ENCODE measurements at places on chromosomes 5 and 9.

DNA sequence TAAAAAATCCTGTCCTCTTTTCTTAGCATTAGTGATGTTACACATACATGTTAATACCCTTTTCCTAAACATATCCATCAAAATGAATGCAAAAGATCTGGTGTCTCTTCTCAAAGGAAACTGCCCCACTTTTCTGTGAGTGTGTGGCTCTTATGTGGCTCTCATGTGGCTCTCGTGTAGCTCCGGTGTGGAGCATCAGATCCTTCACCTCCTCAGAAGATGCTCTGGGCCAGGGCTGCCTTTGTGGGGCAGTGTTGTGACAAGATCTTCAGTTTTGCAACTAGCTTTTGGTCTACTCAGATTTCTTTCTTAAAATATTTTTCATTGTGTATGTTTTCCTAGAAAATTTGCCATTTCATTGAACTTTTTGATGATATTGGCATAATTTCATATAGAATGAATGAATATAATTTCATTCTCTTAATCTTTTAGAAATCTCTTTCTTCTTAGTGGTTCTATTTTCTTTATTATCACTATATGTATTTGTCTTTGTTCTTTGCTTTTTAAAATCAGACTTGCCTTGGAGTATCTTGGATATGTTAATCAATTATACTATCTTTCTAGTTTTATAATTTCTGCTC is 19.4 kb downstream of the GARNL3 start:
- no peak for DNase-seq

GRCh38 chr9:87300915-87301314 is 196.8 kb upstream of the DAPK1 start:
- no peak for DNase-seq

DNA sequence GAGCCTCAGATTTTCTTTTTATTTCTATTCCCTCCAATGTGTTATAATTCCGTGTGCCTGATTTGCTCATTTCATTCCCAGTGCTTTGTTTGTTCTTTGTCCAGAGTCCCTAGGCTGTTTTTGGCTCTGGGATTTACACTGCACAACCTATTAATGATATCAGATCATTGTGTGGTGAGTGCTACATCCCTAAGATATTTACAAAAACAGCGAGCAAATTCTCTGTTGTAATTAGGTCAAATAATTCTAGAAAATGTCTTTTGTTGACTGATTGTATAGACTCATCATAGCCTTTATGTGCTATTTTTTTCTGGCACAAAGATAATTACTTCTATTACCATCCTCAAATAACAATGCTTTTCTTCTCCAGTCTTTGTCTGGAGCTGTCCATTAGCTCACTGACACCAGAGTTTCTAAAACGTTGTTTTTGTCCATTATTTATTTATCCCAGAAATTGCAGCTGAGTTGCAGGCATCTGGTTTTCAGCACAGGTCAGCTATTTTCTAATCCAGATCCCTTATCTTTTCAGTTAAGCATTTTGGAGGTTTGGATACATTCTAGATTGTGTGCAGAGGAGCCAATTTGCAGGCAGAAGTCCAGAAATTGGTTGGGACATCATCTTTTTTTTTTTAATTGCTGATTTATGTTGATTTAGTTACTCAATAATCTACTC is 379.9 kb upstream of the DMAC1 start:
- no peak for DNase-seq

DNA sequence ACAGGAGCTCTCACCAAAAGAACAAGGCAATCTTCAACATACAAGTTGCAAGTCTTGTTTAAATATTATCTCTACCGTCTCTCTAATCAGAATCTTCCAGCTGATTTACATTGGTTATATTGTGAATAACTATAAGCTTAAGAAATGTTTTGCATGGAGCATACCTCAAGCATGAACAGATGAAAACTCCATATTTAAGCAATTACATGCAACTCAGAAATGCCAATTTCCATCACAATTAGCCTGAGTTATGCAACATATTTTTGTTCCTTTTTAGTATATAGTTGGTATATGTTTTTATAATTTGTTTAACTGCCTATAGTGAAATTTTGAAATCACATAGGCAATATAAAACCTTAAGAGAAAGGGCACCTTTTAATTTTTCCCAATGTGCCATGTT is 142.5 kb downstream of the DENND1A start:
- DNase-seq = no peak

GRCh38 chr5:122102825-122103224 is 24.8 kb upstream of the LOX start:
- DNase-seq = no peak

DNA sequence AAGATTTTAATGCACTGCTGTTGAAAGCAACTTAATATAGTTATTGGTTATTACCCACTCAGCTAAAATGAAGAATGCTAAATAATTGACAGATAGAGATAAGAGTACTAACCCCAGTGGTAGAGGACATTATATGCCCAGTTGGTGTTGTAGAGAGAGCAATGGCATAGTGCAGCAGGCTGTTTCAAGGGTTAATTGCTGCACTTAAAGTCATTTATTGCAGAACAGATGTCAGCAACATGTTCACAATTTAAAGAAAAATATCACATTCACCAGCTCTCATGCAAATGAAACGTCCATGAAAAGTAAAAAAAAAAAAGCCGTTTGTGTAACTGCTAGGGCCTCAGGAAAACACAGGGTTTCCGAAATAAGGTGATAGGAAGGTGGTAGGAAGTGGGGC is 254.6 kb downstream of the MTRR start:
- DNase-seq = no peak

DNA sequence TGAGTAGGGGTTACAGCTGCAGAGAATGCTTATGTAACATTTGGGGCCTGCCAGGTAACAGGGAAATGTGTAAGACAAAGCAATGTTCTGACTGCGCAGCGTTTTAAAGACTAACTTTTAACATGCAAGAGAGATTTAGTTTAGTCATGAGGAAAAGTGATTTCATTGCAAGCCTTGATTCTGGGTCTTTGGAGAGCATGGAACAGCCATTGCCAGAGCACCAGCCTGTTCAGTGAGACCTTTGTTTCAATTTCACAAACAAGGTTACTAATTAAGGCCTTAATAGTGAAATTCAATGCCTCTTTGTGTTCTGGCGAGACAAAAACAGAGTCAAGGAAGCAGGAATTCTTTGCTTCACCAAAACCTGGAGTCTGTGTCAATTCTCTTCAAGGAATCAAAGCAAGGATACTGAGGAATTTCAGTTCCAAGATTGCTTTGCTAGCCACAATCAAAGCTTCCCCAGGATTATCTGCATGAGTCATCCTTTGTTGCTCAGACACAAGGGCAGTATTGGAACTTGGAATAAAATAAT is 14.4 kb downstream of the CKMT2 start:
- peak; percentile 47 for DNase-seq

GRCh38 chr9:101468116-101468515 is 32.5 kb upstream of the ALDOB start:
- no peak for DNase-seq

DNA sequence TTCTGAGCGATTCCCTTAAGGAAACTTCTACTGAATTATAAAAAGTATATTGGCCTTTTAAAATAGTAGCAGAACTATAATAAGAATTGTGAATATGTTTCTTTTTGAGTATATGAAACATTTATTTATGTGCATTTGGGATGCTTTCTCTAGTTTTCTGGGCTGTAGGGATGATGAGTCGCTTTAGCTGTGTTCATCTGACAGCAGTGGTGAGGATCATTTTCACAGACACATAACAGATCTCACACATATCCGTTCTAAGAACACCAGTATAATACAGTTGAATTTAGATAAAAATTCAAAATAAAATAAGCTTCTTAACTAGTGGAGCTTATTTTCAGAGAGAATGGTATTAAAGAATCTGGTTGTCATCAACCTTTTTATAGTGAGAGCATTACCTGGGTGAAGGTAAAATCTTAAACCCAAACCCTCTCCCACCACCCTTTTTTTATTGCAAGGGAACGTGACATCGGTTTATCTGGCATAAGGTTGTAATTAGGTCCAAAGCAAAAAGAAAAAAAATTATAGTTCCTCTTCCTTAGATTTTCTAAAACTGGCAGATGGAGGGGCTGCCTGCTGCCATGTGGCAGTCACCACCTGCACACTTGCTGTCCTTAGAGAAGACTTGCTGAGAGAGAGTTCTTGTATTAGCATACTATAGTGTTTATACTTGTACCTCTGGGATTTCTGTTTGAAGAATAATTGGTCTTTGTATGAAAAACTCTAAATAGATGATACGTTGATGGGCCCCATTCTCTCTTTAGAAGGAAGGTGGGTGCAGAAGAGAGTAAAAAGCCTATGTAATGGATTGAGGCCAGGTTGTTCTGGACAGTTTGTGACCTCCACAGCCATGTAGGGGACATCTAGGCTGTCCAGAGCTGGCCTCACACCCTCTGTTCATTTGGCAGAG is 86.8 kb downstream of the CAMK4 start:
- DNase-seq = no peak

Measured in neuronal stem cell (in vitro differentiated cells).